Pulmonary artery endothelial cell (primary cell): ENCODE measurements at places on chromosomes 5 and 9. TPM values are rescaled to one million over a fixed set of nuclear protein-coding genes. Genes with fewer than 3 reads are reported as not detected.

The ZNF618 gene
- 14.8 and 15.8 TPM in 2 replicates for total RNA-seq

GRCh38 chr5:17187011-17187785, 30.2 kb upstream of the BASP1 start:
- DNase-seq = no peak

DNA sequence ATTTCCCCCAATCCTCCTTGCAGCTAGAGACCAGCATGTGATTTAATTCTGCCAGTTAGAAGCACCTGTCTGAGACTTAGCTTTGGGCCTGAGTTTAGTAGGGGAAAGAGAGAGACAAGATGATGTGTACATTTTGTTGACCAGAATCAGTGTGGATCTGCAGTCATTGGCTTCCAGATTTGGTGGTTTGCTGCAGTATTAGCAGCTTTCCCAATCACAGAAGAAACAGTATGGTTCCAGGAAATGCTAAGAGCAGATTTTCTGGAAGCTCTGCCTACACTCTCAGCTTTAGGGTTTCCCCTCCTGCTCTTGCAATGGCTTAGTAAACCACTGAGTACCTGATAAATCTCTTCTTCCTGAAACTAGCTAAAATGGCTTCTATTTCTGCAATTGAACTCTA, 48.8 kb upstream of the FREM1 start:
- no peak for DNase-seq

DNA sequence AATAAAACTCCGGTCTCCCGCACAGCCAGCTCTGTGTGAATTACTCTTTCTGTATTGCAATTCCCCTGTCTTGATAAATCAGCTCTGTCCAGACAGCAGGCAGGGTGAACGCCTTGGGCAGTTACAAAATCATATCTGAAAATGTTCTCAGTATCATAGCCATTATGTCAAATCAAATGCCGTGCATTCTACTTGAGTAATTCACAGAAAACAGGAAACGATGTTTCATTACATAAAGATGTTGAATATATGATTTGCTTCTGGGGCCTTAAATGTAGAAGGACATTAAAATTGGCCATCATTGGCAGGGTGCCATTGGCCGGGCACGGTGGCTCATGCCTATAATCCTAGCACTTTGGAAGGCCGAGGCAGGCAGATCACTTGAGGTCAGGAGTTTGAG, 8.5 kb downstream of the POLR3G start:
- no peak for DNase-seq

- DNase-seq = no peak
Measured at GRCh38 chr9:13621872-13622564, 342.5 kb upstream of the MPDZ start.

The DIPK1B gene
- 152 and 177 TPM in 2 replicates for total RNA-seq

- DNase-seq = no peak
Measured at GRCh38 chr5:88819301-88819999, 63.5 kb downstream of the MEF2C start.

GRCh38 chr5:139903450-139903794, 107.8 kb downstream of the PSD2 start:
- DNase-seq = no peak
